ENCODE measurements at places on chromosomes 2 and 18. TPM values are rescaled to one million over a fixed set of nuclear protein-coding genes. Genes with fewer than 3 reads are reported as not detected.

CDK15 gene
- polyA plus RNA-seq = not detected

MITD1 gene
- 43.2 TPM for polyA plus RNA-seq

PAPOLG gene
- polyA plus RNA-seq = 16.8 TPM

SAG gene
- polyA plus RNA-seq = not detected

CCDC148 gene
- not detected for polyA plus RNA-seq

TTC32 gene
- polyA plus RNA-seq = 18.3 TPM

EIF2B4 gene
- polyA plus RNA-seq = 35.0 TPM

MROH2A gene
- not detected for polyA plus RNA-seq

TMEM247 gene
- not detected for polyA plus RNA-seq

PAX3 gene
- polyA plus RNA-seq = not detected

DNAJC5G gene
- polyA plus RNA-seq = not detected

CDH2 gene
- polyA plus RNA-seq = not detected

IL1RN gene
- not detected for polyA plus RNA-seq

AGXT gene
- not detected for polyA plus RNA-seq

CHRNG gene
- polyA plus RNA-seq = not detected

ADRA2B gene
- polyA plus RNA-seq = not detected

RASGRP3 gene
- 82.4 TPM for polyA plus RNA-seq

CCDC85A gene
- polyA plus RNA-seq = 0.15 TPM

KIF1A gene
- not detected for polyA plus RNA-seq

IL1RL2 gene
- not detected for polyA plus RNA-seq

Data from IgD-negative memory B cell (primary cell).